NCI-H187 (cell line): ENCODE measurements at places on chromosomes 13 and 19.

- DNase-seq = no peak
Measured at GRCh38 chr13:75341028-75341427, 140.9 kb downstream of the TBC1D4 start.

GRCh38 chr13:52811841-52812240, 36.6 kb downstream of the PCDH8 start:
- DNase-seq = no peak

DNA sequence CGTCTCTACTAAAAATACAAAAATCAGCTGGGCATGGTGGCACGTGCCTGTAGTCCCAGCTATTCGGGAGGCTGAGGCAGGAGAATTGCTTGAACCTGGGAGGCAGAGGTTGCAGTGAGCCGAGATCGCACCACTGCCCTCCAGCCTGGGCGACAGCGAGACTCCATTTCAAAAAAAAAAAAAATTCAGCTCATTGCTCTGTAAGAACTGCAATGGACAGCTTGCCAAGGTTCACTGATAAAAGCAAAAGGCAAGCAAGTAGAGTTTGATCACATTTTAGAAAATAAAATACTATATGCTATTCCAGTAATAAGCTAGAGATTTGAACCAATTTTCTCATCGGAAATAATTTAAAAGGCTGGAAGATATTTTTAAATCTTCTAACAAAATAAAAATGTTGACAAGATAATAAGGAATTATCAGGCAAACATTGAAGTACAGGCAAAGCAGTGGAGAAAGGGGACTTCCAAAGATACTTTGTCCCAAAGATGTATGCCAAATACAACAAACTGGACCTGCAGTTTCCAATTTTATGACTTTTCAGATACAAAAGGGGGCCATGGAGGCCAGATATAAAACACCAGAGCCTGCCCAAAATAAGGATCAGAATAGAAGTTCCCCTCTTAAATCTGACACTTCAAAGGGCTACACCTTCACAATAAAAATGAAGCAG, 29.6 kb downstream of the SLC6A16 start:
- DNase-seq = no peak

DNA sequence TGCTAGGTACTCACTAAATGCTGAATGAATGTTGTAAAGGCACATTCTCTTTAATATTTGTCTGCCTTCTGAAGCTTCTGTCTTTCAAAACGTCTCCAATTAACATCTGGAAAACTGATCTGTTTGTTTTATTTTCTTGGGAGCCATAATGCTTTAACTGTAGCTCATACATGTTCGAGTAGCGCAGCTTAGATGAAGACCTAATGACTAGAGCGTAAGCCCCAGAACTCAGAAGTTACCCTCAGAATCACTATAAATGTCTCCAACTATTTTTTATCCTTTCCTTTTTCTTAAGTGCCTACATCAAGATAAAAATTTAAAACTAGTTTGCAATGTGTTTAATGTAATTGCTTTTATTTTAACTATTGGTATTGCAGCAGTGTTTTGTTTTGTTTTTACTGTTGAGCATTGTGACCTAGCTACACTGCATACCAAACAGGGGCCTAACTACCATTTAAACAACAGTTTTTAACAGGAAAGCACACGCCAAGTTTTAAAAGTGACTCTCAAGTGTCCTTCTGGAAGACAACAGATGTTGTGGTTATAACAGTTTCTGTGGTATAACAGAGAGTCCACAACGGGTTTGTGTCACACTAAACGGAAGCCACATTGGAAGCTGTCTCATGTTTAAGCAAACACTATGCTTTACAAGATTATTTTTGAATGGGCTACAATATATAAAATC, 42.0 kb downstream of the MRPL57 start:
- DNase-seq = no peak

DNA sequence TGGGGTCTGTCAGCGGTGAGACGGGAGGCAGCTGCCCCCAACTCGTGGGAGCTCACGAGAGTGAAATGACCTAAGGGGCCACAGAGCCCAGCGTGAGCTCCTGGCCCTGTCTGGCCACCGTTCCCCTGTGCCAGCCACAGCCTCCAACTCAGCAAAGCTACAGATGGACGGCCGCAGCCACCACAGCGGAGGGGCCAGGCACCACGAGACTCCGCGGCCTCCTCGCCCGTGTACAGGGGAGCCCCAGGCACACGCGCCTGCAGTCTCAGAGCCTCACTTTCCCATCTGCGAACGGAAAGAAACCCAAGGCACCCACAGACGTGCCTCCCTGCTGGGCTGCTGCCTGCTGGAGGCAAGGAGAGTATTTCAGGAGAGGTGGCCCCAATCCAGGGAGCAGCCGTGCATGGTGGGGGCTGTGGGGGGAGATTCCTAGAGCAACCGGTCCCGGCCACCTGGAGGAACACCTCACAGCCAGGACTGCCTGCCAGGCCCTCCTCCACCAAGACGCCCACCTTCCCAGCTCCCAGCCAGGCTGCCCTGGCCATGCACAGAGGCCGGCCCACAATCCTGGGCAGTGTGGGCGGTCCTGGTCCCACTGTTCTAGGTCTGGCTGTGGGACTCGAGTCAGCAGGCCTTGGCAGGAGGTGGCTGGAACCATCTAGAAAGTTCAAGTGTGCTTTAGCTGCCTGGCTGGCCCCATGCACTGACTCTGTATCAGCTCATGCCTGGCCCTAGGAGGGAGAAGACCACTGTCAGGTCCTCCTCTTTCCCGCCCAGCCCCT, 1.9 kb downstream of the MKNK2 start:
- DNase-seq = no peak

- no peak for DNase-seq
Measured at GRCh38 chr13:50291611-50292010, 276.4 kb downstream of the KCNRG start.

GRCh38 chr19:39362682-39363657, 20.7 kb downstream of the SAMD4B start:
- no peak for DNase-seq

- DNase-seq = no peak
Measured at GRCh38 chr13:103246581-103247200, 180.5 kb upstream of the SLC10A2 start.

- DNase-seq = no peak
Measured at GRCh38 chr13:40664350-40665125, 1.9 kb downstream of the FOXO1 start.

DNA sequence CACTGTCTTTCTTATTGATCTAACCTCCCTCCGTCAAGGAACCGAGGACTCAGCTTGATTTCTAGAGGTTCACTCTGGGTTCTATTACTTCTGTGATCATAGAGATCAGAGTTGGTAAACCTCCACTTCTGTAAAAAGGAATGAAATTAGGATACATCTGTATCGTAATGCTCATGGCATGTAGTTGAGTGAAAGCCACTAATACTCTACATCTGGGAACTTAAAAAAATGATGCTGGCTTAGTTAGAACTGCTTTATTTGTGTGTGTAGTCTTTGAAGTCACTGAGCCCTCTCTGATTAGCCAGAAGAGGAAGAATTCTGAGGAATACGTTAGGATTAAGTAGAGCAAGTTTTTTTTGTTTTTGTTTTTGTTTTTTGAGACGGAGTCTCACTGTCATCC, 140.8 kb downstream of the GGACT start:
- no peak for DNase-seq

DNA sequence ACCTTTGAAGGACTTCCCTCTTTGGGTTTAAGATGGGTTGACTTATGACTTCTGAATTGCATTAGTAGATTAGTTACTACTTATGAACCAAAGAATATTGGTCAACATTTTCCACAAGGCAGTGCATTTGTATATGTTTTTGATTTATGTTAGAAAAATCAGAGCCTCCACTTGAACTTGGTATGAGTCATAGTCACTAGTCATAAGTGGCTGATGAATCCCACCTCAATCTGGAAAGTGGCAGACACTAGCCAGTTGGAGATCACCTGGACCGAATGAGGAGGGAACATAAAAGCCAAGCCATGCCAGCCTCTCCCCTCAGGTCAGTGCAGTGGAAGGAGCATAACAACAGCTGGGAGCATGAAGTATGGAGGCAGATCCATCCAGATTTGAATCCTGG, 39.3 kb upstream of the SPART start:
- DNase-seq = no peak

GRCh38 chr19:7883796-7884570, 4.3 kb upstream of the LRRC8E start:
- DNase-seq = no peak

DNA sequence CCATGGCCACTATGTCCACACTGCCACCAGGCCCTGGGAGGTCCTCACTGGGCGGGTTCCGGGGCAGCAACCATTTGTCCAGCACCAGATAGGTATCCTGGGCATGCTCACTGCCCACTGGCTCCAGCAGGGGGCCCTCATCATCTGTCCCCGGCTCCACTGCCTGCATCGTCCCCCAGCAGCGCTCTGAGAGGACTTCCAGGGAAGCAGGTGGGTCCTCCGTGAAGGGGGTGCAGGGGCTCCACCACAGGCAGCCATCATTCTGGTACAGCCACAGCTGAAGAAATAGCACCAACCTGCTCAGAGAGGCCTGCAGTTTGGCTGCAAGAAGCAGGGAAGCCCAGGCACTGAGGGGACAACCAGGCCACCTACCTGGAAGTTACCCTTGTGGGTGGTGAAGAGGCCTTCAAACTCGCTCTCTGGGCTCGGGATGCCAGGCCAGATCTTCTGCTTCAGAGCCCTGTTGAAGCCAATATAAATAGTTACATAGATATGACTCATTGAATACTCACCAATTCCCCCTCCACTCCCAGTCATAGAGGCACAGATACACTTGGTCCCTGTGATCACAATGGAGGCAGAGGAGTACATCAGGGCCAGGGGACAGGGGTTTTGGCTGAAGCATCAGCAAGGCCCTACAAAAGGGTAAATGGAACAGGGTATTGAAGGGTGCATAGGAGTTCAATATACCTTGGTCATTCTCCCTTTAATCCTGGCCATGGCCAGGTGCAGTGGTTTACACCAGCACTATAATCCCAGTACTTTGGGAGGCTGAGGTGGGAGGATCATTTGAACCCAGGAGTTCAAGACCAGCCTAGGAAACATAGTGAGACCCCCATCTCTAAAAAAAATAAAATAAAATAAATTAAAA, 4.1 kb downstream of the SWSAP1 start:
- DNase-seq = no peak

GRCh38 chr13:60491531-60491930, 94.5 kb downstream of the TDRD3 start:
- DNase-seq = no peak

- no peak for DNase-seq
Measured at GRCh38 chr19:39599116-39599515, 3.2 kb upstream of the LGALS13 start.

GRCh38 chr13:35784286-35784951, 307.9 kb upstream of the MAB21L1 start:
- DNase-seq = no peak

GRCh38 chr19:45293682-45294081, 29.0 kb downstream of the CKM start:
- DNase-seq = no peak

- DNase-seq = no peak
Measured at GRCh38 chr19:4094761-4095487, 28.2 kb upstream of the ZBTB7A start.

DNA sequence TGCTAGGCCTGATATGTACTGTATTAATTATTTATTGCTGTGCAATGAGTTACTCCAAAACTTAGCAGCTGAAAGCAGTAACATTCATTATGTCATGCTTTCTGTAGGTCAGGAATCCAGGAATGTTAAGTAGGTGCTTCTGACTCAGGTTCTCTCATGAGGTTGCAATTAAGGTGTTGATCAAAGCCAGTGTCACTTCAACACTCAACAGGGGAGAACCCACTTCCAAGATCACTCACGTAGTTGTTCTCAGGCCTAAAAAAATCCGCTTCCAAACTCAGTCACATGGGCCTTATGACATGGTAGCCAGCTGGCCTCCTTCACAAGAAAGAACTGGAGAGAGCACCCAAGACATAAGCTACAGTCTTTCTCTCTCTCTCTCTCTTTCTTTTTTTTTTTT, 211.1 kb upstream of the NBEA start:
- DNase-seq = no peak

DNA sequence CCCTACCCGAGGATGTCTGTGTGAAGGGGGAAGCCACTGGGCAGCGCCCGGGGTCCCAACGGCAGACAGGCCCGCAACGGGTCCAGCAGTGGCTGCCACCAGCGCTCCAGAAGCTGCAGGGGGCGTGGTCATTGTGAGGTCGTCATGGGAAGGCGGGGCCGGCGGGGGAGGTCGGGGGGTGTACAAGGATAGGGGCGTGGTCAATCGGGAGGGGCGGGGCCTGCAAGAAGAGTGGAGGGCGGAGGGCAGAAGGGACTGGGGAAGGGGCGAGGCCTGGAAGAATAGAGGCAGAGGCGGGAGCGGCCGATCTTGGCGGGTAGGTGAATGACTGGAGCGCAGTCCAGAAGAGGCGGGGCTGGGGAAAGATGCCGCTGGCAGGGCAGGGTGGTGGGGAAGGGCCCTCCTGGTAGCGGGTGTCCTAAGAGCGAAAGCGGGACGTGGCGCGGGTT, 4.4 kb downstream of the FUZ start:
- DNase-seq = peak; percentile 98

DNA sequence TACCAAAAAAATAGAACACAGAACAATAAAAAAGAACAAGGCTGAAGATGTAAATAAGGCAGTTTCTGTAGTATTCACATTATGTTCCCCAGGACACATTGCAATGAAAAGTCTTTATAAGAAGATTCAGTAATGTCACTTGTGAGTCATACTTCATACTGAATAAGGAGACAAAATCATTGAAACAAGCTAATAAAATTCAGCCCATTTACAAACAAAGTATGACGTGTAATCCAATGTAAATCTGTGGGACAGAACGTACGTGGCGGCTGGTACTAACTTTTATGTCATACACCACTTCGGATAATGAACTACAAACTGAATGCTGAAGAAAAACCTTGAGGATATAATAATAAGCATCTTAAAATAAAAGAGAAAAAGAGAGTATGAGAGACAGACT, 512.8 kb upstream of the MIR17HG start:
- DNase-seq = no peak

DNA sequence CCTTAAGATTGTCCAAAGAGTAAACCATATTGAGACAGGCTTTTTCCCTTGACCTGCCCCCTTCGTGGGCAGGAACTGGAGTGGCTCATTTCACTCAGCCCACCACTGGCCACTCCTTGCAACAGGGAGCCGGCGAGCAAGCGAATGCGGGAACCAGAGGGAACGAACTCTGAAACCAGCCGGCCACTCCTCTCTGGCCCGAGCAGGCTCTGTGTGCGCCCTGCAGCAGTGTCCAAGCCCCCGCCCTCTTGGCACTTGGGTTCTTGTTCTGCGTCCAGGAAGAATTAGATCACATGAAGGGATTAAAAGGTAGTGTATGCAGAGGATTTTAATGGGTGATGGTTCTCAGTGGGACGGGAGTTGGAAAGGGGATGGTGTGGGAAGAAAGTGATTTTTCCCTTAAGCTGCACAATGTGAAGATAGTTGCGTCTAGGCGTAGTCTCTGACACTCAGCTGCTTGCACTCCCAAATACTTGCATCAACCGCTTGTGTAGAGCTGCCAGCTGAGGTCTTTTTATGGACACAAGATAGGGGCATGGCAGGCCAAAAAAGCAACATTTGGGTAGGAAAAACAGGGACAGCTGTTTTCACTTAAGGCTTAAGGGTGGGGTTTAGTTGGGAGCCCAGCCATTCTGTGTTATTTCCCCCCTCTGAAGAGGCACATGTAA, 1209.7 kb upstream of the PCDH20 start:
- no peak for DNase-seq

- no peak for DNase-seq
Measured at GRCh38 chr19:31531326-31531725, 182.1 kb upstream of the TSHZ3 start.
